ENCODE measurements at places on chromosomes 1 and 21. TPM values are rescaled to one million over a fixed set of nuclear protein-coding genes. Genes with fewer than 3 reads are reported as not detected.

- DNase-seq = no peak
- H3K36me3 ChIP-seq = no peaks in the 10 kb centered on the region
- no peak overlapping the region for H3K4me3 ChIP-seq
- no peaks in the 10 kb centered on the region for H3K27me3 ChIP-seq
- no peak overlapping the region for H3K27ac ChIP-seq
These were observed 36.4 kb downstream of the PALMD start for GRCh38 chr1:99682291-99682751.

The SUMO3 gene
- 33.2 TPM for total RNA-seq

DNA sequence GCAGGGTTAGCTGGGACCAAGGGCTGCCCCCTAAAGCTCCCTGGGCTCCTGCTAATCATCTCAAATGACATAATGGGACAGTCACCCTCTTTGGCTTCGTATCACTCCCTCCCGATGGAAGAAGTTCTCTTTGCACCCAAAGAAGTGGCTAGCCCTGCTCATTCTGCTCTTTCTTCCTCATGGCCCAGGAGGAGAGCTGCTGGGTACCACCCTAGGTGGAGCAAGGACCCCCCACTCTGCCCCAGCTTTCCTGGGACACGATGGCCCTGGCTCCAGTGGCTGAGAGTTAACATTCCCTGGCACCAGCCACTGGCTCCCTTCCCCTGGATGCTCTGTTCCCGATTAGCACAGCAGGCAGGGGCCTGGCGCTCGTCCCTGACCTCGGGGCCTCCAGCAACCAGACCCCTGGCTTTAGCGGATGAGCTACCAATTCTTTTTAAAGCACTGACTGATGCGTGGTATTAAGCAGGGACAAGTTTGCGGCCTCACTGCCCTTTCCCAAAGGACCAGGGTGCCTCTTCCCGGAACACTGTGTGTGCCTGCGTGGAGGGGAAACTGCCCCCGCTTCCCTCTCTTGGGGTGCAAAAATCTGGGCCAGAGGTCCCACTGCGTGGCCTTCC is 1.2 kb downstream of the MYOM3 start:
- no peak for DNase-seq
- H3K4me1 ChIP-seq = peaks cover 20% of the 10 kb centered on the region
- no peaks in the 10 kb centered on the region for H3K27me3 ChIP-seq
- no peaks in the 10 kb centered on the region for H3K36me3 ChIP-seq

DNA sequence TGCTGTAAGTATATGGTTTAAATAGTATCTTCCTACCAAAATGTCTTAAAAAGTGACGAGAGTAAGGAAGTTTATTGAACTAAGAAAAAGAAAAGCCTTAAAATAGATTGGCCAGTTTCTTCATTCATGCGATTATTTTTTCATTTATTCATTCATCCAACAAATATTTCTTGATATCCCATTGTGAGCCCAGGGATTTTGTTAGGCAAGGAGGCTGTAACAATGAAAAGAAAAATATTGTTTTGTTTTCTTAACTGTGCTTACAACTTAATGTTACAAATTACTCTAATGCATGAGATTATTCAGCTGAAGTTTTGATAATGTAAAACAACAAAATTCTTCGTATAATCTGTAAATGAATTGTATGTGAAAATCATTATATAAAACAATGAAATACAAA is 882.0 kb downstream of the LTN1 start:
- H3K27me3 ChIP-seq = no peaks in the 10 kb centered on the region
- no peak for DNase-seq
- no peaks in the 10 kb centered on the region for H3K36me3 ChIP-seq
- no peak overlapping the region for H3K27ac ChIP-seq

The LENEP gene
- not detected for total RNA-seq

DNA sequence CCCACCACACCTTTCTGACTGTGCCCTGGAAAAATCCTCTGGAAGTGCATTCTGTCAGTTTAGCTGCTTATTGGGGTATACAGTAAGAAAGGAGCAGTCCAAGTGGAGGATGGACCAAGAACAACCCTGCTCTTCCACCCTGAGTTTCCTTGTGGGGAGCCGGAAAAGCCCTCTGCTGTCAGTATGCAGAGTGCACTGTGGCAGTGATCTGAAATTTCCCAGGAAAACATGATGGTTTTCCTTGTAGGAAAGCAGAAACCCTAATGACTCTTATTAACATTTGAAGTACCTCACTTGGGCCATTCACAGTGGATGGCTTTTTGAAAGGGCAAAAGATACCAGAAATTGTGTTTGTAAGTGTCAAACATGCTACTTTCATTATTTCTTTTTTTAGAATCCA is 20.5 kb downstream of the ELAVL4 start:
- H3K27ac ChIP-seq = no peak overlapping the region
- no peaks in the 10 kb centered on the region for H3K27me3 ChIP-seq
- DNase-seq = no peak
- H3K4me1 ChIP-seq = no peaks in the 10 kb centered on the region
- no peak overlapping the region for H3K4me3 ChIP-seq

The S100A2 gene
- total RNA-seq = not detected

The FCRL5 gene
- total RNA-seq = 0.52 TPM

- H3K27me3 ChIP-seq = no peaks in the 10 kb centered on the region
- H3K36me3 ChIP-seq = no peaks in the 10 kb centered on the region
- peaks cover 41% of the 10 kb centered on the region for H3K4me1 ChIP-seq
- peak overlapping the region; percentile 43 for H3K4me3 ChIP-seq
- peak overlapping the region; percentile 77 for H3K27ac ChIP-seq
These were observed 1.3 kb downstream of the CLSTN1 start for GRCh38 chr1:9822490-9822889.

- H3K36me3 ChIP-seq = no peaks in the 10 kb centered on the region
- no peak for DNase-seq
- peaks cover 16% of the 10 kb centered on the region for H3K4me1 ChIP-seq
- H3K27ac ChIP-seq = no peak overlapping the region
These were observed 8.1 kb downstream of the TFF3 start for GRCh38 chr21:42307106-42307505.

- no peak overlapping the region for H3K27ac ChIP-seq
- H3K4me3 ChIP-seq = no peak overlapping the region
- H3K36me3 ChIP-seq = no peaks in the 10 kb centered on the region
- no peaks in the 10 kb centered on the region for H3K4me1 ChIP-seq
- H3K27me3 ChIP-seq = no peaks in the 10 kb centered on the region
- DNase-seq = no peak
These were observed 184.8 kb upstream of the COA6 start for GRCh38 chr1:234188454-234188792.

DNA sequence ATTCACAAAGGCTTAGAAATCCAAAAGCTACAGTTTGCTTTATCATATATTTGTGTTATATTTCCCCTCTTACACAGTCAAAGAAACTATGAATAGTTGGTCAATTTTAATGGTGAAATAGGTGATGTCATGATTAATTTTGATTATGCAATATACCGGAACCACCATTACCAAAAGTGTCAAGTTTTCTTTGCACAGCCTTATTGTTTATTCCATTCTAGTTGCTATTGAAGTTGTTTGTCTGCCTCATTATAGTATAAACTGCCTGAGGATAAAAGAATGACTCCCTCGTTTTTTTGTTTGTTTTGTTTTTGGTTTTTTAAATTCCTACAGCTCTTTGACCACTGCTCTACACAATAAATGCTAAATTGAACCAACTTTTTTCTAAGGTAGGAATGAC is 690.6 kb upstream of the ZP4 start:
- H3K4me3 ChIP-seq = no peak overlapping the region
- DNase-seq = no peak
- no peaks in the 10 kb centered on the region for H3K36me3 ChIP-seq
- H3K27me3 ChIP-seq = no peaks in the 10 kb centered on the region

DNA sequence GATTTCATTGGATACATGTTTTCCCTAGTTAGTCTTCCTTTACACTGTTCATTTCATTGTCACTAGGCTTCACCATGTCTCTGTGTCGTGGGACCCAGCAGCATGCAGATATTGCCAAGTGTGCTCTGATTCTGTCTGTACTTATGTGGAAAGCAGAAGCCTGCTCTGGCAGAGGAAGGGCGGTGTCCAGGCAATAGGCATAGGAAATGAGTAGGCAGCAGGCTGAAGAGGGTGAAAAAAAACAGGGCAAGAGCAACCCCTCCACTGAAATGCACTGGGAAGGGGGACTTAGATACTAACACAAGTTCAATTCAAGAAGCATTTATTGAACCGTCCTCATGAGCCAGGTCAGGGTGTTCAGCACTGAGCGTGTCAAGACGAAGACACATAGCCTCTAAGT is 85.2 kb upstream of the VAV3 start:
- no peaks in the 10 kb centered on the region for H3K36me3 ChIP-seq
- H3K27ac ChIP-seq = no peak overlapping the region
- DNase-seq = no peak
- no peaks in the 10 kb centered on the region for H3K27me3 ChIP-seq

GRCh38 chr1:23177438-23178380 is 9.1 kb upstream of the LUZP1 start:
- H3K4me1 ChIP-seq = peaks cover 16% of the 10 kb centered on the region
- H3K27ac ChIP-seq = peak overlapping the region; percentile 47
- H3K4me3 ChIP-seq = peak overlapping the region; percentile 1
- DNase-seq = peak; percentile 70

DNA sequence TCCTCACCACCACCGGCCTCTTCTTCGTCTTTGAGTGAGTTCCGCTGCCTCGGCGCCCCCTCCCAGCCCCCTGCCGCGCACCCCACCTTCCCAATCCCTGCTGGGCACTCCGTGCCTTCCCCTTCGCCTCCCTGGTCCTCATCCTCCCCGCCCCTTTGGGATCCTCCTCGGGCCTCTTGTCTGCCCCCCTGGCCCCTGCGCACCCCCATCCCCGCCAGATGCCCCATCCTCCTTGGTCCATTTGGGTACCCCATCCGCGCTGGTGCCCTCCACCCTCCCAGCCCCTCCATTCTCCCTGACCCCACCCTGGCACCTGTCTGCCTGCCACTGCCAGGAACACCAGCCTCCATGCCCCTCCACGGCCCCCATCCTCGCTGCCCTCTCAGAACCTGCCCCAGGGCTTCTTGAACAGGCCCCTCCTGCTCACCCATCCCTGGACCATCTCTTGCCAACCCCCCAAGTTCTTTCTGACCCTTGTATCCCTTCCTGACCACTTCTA is 667 bp downstream of the ZDHHC18 start:
- no peak for DNase-seq
- peaks cover 40% of the 10 kb centered on the region for H3K4me1 ChIP-seq
- H3K36me3 ChIP-seq = no peaks in the 10 kb centered on the region
- peak overlapping the region; percentile 52 for H3K4me3 ChIP-seq
- H3K27me3 ChIP-seq = no peaks in the 10 kb centered on the region
- peak overlapping the region; percentile 58 for H3K27ac ChIP-seq

The CNIH3 gene
- 15.3 TPM for total RNA-seq

The KCNJ10 gene
- total RNA-seq = not detected

- no peak for DNase-seq
- no peaks in the 10 kb centered on the region for H3K27me3 ChIP-seq
- H3K27ac ChIP-seq = no peak overlapping the region
- no peak overlapping the region for H3K4me3 ChIP-seq
- no peaks in the 10 kb centered on the region for H3K36me3 ChIP-seq
These were observed 53.3 kb downstream of the SYF2 start for GRCh38 chr1:25178917-25179561.

The S100A12 gene
- total RNA-seq = not detected

The SFT2D2 gene
- total RNA-seq = 19.5 TPM

DNA sequence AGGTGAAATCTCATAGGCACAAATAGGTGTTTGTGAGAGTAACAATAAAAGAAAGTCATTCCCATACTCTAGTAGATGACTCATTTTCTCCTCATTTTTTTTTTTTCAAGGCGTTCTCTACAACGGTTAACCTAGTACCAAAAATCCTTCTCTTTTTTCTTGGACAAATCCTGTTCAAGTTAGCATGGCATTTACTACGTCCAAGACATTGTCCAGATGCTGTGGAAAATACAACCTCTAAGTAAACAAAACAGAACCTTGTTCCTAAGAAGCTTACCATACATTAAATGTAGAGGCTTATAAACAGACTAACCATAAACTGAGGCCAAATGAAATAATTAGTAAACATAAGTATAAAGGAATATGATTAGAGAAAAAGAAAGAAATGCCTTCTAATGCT is 76.2 kb upstream of the RGS4 start:
- no peaks in the 10 kb centered on the region for H3K27me3 ChIP-seq
- DNase-seq = no peak
- H3K27ac ChIP-seq = no peak overlapping the region
- H3K36me3 ChIP-seq = no peaks in the 10 kb centered on the region
- no peak overlapping the region for H3K4me3 ChIP-seq

The UBE2J2 gene
- 23.6 TPM for total RNA-seq

DNA sequence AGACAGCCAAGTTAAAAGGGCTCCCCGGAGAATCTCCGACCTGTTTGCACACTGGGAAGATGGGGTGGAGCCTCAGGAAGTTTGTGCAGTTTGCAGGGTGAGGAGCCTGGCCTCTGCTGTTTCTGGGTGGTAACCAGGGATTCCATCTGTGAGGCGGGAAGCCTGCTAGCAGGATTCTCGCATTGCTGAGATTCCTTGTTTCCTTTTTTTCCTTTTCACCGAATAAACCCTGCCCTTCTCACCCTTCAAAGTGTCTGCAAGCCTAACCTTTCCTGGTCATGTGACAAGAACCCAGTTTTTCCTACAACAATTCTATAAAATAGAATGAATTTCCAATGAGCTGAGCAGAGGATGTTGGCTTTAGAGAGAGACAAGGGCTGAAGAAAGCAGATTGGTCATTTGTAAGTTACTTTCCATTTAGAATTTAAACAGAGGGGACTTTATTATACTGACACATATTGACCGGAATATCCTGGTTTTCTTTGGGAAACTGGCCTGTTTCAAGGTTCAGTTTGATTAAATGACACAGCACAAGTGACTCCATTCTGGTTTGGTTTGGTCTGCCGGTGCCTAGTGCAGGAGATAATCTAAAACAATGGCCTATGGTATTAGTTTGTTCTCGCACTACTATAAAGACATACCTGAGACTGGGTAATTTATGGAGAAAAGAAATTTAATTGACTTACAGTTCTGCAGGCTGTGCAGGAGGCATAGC is 48.7 kb upstream of the DNAH14 start:
- peaks cover 11% of the 10 kb centered on the region for H3K4me1 ChIP-seq
- DNase-seq = peak; percentile 16
- H3K27ac ChIP-seq = no peak overlapping the region
- no peaks in the 10 kb centered on the region for H3K27me3 ChIP-seq

The SMIM1 gene
- total RNA-seq = 5.2 TPM

DNA sequence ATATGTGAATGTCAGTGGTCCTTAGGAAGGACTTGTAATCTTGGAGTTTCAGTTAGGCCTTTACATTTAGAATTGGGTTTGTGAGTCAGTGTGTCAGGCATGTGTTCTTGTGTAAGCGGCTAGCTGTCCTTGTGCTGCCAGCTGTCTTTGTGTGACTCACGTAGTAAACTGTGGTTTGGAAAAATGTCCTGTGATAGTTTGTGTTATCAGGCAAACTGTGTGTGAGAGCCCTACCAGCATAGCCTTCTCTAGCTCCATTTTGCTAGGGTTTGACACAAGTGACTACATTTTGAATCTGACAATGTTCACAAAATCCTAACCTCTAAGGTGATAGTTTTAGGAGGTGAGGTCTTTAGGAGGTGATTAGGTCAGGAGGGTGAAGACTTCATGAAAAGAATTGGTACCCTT is 6.9 kb upstream of the SLC35D1 start:
- peaks cover 4% of the 10 kb centered on the region for H3K4me1 ChIP-seq
- no peaks in the 10 kb centered on the region for H3K36me3 ChIP-seq
- H3K4me3 ChIP-seq = no peak overlapping the region
- H3K27ac ChIP-seq = no peak overlapping the region

Measured in body of pancreas (tissue), 4 donors.